SK-N-SH (cell line): ENCODE measurements at places on chromosomes 1 and 21. TPM values are rescaled to one million over a fixed set of nuclear protein-coding genes. Genes with fewer than 3 reads are reported as not detected.

LRRN2 gene
- not detected in 2 replicates for polyA plus RNA-seq

TTC24 gene
- polyA plus RNA-seq, result not detected in 2 replicates

DNA sequence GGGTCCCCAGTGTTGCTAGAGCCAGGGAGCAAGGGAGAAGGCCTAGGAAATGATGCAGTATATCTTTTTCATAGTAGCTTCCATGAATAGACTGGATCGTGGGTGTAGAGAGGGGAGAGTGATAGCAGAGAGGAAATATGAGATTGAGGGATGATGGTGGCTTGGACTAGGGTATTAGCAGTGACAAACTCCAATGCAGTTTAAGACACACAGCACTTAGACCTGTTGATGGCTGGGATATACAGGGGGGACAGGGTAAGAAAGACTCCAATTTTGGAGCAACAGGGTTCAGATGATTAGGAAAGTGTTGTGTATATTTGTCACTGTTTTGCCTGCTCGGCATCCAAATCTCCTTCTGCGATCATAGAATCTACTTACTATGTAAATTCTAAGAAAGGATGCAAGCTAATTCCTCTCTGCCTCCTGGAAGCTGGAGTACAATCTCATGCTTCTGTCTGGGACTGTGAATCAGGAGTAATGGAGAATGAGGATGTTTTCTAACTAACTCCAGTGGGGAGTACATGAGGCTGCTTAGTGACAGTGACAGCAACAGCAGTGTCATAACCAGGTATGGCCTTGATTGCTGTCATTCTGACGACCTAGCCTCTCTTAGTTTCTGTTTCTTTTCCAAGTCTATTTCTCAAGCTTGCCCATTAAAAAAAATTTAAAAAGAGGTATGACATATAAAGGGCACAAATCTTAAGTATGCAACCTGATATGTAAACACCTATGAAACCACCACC is 47.5 kb downstream of the SYDE2 start:
- DNase-seq, result no peak

- DNase-seq, result no peak
These were observed 939 bp upstream of the MFAP2 start for GRCh38 chr1:16981269-16981849.

GRCh38 chr1:198558402-198558801 is 17.9 kb upstream of the ATP6V1G3 start:
- no peak for DNase-seq

GRCh38 chr1:112879834-112880233 is 76.2 kb downstream of the SLC16A1 start:
- DNase-seq, result no peak

DNA sequence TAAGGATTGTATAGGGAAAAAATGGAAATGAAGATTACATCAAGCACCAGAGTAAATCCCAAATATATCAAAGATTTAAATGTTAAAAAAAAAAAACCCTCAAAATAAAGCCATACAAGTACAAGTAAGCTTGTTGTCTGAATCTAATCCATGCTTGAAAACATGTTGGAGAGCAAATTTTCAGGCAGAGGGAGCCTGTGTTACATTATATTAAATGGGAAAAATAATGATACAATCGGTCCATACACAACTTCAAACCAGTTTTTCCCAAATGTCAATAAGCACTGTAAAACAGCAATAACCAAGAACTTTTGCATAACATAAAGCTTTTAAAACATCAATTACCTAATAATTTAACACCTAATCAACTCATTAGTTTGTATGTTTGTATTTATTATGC is 949.4 kb upstream of the ADGRL4 start:
- no peak for DNase-seq

DNA sequence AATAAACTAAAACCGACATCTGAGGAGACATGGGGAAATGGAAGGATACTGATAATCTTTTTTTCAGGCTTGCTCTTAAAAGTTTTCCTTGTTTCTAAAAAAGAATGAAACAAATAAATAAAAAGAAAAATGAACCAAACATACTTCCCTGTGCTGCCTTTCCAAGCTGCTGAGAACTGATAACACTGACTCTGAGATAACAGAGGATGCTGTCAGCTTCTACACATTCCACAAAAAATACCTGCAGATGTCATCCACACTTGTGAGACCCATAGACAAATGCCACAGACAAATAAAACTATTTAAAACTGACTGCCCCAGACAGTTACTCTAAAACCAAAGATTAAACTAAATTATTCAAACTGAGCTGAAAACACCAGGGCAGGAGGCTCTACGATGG is 12.0 kb upstream of the OR6K3 start:
- no peak for DNase-seq

- DNase-seq, result no peak
These were observed 275.5 kb upstream of the FMN2 start for GRCh38 chr1:239816081-239816782.
